ENCODE measurements at places on chromosomes 16 and 17. TPM values are rescaled to one million over a fixed set of nuclear protein-coding genes. Genes with fewer than 3 reads are reported as not detected.

Gene RHBDL1
- total RNA-seq: 3.8 TPM

Gene KCNH4
- 0.06 TPM for total RNA-seq

Gene CACNG1
- total RNA-seq: not detected

Gene ACSM2A
- total RNA-seq: not detected

Gene TMEM220
- total RNA-seq: not detected

Measured in H4 (cell line).